ENCODE measurements at places on chromosomes 3 and 15.

DNA sequence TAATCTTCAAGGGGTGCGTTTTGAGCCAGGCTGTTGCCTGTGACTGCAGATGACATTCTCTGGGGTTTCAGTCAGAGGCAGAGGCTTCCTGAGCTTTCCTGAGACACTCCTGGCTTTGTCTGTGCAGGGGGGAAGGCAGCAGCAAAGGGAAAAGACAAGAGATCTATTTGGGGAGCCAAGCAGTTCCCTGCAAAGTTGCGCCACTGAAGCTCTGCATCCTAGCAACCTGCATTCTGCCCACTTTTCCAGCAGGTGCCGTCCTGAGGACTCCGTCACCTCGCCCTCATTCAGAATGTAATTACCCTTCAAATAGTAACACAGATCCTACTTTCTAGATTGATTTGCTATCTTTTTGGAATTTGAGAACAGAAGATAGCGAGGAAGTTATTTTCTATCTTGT lies 1.9 kb upstream of the TMEM158 start:
- DNase-seq, result no peak

DNA sequence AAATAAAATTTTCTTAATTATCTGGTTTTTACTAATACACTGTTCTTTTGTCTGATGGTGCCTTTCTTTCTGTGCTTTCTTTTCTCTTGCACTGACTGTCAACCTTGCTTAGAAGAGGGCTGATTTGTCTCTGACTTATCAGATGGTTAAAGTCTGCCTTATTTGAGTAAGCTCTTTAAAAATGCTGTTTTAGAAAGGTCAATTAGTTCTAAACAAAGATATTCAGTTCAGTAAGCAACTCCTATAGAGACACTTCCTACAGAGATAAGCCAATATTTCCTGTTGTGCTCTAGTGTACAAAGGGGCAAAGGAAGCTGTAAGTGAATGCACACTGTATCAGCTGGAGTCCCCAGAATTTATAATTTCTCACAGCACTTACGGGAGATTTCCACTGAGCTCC lies 153.4 kb upstream of the TSPAN3 start:
- DNase-seq, result no peak

DNA sequence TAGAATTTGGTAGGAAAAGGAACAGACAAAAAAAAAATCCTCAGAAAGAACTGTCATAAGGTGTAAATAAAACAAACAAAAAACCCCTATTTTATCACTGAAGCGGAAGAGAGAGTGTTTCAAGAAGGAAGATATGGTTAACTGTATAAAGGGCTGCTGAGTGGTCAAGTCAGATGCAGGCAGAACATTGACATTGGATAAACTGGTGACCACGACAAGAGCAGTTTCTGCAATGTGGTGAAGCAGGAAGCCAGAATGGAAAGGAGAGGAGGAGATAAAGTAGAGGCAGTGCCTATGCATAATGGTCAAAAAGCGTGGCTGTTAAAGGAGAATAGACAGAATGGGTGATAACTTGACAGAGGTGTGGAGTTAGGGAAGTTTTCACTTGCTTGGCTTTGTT lies 75.3 kb downstream of the CYP19A1 start:
- DNase-seq, result peak; percentile 36

GRCh38 chr15:73944161-73945129 lies 18.2 kb downstream of the LOXL1 start:
- DNase-seq, result no peak

DNA sequence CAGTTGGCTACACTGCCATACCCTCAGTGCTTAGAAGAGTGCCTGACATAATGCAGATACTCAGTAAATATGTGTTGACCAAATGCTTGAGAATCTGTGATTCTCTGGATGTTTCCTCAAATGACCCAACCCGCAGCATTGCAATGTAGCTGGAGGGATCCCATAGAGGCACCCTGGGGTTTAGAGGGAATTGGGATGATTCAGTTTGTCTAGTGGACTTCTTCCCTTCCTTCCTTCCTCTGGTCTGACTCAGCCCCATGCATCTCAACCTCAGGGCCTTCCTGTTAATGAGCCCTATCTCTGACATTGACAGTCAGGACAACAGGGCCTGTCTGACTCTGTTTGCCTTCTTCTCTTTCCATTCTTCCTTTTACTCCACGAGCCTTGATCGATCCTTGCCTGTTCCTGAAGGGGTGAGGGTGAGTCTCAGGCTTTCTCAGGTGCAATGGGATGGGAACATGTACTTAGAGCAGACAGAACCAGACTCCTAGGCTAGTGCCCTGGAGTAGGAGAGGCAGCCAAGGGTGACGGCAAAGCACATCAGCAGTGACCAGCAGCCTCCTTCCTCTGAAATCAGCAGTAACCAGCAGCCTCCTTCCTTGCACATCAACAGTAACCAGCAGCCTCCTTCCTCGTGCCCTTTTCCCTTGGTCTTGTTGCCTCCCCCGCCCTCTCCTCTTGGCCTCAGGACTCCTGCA lies 78.2 kb downstream of the DGKG start:
- no peak for DNase-seq

DNA sequence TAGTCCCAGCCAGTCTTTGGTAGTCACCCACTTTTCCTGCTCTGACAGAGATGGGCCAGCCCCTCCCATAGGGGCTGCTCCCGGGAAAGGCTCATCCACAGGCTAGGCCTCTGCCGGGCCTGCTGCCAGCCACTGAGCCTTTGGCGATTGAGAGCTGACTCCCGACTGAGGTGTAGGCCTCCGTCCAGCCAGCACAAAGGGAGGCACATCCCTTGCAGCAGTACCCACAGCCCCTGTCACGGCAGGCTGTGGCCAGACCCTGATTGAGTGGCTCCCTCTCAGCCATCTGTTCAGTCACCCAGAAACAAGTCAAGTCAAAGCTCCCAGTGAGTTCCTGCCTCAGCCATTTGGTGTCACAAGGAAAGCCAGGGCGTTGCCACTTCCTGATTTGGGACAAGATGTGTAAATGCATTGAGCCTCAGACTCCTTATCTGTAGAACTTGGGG lies 6.2 kb upstream of the PAK6 start:
- peak; percentile 13 for DNase-seq

DNA sequence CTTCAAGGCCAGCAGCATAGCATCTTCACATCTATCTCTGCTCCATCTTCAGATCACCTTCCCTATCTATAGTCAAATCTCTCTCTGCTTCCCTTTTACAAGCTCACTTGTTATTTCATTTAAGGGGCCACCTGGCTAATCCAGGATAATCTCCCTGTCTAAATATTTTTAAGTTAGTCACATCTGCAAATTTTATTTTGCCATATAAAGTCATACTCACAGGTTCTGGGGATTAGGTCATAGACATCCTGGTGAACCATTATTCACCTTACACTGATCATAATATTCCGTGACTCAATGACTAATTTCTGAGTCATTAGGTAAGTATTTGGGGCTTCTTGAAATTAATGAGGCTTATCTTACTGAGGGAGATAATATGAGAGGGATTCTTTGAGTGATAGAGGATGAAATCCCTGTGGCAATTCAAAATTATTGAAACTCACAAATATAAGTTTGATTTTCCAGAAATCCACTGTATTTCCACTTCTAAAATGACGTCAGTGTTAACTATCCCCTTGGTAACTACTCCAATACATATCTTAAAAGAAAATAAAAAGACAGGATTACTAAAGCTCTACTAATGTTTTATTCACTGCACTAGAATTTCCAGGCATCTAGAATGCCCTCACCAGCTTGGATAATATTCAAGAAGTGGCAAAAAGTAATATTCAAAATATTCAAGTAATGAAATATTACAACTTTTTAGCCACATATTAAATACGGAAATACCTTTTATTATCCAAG lies 93.7 kb upstream of the RBMS3 start:
- no peak for DNase-seq

GRCh38 chr3:122929188-122930062 lies 98.1 kb downstream of the SEMA5B start:
- DNase-seq, result no peak

- DNase-seq, result no peak
These were observed 3.0 kb downstream of the TRIM59 start for GRCh38 chr3:160446522-160447056.

DNA sequence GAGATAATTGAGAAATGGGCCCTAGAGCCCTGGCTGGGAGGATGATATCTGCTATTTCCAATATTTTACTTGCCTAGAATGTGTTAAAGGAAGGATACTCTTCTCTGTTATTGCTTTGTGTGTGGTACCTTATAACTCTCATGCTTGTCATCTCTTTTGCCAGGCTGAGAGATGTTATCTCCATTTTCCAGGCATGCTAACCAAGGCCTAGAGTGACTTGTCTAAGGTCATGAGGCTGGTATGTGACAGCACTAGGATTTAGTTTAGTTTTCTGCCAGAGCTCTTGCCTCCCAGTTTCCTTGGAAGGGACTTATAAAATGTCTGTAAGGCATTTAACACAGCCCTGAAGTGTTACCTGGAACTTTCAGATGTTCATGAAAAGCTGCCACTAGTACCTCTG lies 1.4 kb downstream of the CLK3 start:
- peak; percentile 16 for DNase-seq

GRCh38 chr3:159322322-159322939 lies 520.6 kb downstream of the MFSD1 start:
- DNase-seq, result peak; percentile 2

DNA sequence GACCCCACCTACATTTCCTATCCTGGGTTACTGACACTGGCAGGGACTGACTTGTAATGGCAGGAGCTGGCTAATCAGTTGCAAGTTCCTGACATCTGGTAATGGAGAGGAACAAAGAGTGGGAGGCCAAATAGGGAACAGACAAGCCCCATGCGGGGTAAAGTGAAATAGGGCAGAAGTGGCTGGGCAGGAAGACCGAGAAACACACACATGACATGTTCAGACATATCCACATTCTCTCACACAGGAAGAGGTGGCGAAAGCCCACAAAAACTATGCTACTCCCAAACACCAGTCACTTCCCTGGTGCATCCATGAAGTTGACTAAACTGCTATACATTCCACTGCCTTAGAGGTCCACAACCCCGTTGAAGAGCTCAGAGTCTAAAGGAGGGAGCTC lies 394.1 kb upstream of the TBL1XR1 start:
- peak; percentile 6 for DNase-seq

GRCh38 chr3:95719481-95719880 lies 1094.9 kb upstream of the EPHA6 start:
- no peak for DNase-seq

DNA sequence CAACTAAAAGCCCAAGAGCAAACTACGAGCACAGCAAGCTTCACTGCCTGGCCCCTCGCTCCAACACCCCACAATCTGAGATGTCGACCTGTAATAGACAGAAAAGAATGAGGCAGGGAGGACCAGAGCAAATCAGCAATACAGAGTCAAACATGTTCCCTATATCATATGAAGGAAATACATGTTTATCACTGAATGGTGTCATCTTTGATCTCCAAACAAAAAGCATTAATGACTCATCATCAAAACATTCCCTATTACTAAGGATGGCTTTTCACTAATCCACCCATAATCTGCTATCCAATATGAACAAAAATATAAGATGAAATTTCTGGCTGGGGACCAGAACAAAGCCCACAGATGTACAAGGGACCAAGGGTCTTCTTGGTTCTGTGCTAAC lies 34.7 kb downstream of the MYO5A start:
- DNase-seq, result no peak

- no peak for DNase-seq
These were observed 67.4 kb upstream of the IQSEC1 start for GRCh38 chr3:13140596-13140995.

- no peak for DNase-seq
These were observed 638.2 kb upstream of the NAALADL2 start for GRCh38 chr3:174220775-174221554.

GRCh38 chr3:48685603-48686511 lies at the start of gene NCKIPSD:
Gene NCKIPSD (minus strand): TSS chr3:48685915. CDS start chr3:48685807, 108 bp downstream.
- peak; percentile 93 for DNase-seq

- no peak for DNase-seq
These were observed 85.8 kb downstream of the GREM1 start for GRCh38 chr15:32803631-32804030.

DNA sequence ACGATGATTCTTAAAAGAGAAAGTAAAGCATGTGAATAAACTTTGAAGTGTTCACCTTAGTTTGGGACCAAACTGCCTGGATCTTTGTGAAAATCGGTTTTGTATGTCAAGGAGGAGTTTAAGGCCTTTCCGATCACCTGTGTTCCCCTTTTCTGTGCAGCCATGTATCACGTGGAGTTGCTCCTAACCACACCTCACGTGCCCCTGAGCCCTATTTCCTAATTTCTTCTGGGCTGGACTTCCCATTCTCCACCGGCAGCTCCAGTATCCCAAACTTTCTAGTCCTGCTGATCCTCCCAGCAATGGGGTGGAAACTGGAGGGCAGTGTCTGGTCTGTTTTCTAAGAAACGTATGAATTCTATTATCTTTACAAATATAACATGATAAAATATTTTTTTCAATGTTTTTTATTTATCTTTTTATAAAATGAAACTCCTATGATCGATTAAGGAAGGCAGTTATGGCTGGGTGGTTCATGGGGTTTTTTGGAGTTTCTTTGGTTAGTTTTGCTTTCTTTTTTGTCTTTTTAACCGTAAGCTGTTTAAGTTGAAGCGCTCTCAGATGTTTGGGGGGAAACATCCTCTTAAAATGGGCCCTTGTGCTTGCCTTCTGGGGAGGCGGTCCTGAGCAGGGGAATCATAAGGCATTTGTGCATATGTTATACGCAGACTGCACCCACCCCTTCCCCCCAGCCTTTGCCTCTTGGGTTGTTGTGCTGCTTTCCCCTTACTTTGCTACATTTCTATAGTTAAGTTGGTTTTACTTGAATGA lies 43.6 kb upstream of the WWTR1 start:
- no peak for DNase-seq

DNA sequence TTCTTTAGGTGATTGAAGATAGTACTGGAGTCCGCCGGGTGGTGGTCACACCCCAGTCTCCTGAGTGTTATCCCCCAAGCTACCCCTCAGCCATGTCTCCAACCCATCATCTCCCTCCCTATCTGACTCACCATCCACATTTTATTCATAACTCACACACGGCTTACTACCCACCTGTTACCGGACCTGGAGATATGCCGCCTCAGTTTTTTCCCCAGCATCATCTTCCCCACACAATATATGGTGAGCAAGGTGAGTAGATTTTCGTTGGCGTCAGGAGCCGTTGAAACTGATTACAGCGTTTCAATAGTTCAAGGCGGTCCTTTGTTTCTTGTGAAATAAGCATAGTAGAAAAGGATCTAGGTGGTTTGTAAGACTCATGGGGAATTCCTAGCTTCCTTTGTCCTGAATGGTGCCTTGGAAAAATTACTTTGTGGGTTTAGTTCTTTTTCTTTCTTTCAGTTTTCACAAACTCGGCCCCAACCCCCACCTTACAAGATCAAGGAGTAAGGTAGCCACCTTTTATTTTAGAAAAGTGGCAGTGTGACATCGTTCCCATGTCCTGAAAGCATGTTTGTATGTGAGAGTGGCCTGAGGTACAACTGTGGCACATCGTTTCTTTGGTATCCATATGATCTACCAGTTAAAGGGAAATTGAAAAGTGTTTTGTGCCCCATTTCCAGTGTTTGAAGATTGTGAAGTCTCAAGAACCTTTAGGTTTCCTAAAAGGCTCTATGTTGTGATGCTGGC lies 200.6 kb downstream of the GHSR start:
- no peak for DNase-seq
